ENCODE measurements at places on chromosomes 12 and 14. TPM values are rescaled to one million over a fixed set of nuclear protein-coding genes. Genes with fewer than 3 reads are reported as not detected.

GRCh38 chr12:82408844-82409243 lies 50.5 kb downstream of the METTL25 start:
- no peak for DNase-seq

PAX9 gene
- total RNA-seq = 0.25 TPM

DNA sequence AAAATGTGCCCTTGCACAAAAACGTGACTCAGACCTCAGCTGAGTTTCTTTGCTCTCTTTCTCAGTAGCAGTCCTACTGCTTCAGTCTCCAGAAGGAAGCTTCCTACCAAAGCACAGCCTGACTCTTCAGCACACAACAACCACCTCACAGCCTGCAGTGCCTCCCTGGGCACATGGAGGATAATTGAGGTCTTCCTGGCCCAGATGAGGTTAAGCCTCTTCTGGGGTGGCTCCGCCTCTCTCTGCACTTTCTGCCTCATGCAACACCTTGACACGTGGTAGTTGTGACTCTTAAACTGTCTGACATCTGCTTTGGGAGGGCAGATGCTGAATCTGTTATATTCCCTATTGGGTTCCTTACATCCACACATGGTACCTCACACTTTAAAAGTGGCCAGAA lies 33.8 kb downstream of the GIT2 start:
- no peak for DNase-seq

EMP1 gene
- total RNA-seq = 667 TPM

SLC25A21 gene
- total RNA-seq = 0.77 TPM

All from colonic mucosa (tissue), 4 donors.